ENCODE measurements at places on chromosomes 6 and 20.

DNA sequence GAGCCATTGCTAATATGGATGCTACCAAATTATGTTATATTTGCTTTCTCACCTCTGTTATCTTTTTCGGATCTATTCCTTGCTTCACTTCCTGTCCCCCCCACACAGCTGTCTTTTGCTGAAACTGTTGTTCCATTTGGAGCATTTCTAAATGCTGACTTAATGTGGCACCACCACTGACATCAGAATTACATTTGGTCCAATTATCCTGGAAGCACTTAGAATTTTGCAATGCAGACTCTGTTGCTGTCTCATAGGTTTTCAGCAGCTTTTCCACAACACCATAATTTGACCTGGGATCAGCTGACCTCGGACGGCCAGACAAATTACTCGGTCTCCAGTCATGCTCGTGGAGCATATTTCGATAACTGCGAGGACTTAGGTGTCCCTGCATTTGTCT is 12.8 kb downstream of the KIAA0408 start:
- DNase-seq: no peak

DNA sequence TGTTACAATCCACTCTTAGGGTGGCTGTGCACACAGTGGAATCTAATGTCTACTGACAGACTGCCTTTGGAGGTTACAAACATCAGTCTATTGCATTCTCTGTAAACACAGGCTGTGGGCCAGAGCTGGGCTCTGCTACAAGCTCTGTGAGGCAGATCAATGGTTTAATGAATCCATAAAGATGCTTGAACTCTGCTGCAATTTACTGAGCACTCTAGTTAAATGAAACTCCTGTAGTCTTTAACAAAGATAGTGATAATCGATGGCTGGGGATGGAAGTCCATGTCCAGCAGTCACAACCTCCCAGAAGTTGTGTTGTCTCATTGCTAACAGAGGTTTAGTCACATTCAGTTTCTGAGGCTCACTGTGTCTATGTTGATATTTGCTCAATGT is 50.5 kb downstream of the SOBP start:
- no peak for DNase-seq

DNA sequence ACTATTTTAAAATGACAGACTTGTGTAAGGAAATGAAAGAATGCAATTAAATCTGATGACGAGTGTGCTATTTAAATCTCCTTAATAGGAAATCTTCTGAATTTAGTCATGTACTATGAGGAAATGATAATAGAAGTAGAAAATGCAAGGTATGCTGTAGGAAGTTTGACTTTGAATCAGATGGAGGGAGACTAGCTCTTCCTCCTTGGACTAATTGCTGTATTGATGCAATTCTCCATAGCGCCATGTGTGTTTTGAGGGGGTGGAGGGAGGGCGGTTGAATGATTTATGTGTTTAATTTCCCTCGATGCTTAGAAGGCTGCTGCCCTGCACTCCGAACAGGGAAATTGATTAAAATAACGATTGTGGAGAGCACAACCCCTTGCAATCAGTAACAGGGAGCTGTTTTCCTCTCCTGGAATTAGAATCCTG is 214.4 kb upstream of the PRND start:
- DNase-seq: no peak

DNA sequence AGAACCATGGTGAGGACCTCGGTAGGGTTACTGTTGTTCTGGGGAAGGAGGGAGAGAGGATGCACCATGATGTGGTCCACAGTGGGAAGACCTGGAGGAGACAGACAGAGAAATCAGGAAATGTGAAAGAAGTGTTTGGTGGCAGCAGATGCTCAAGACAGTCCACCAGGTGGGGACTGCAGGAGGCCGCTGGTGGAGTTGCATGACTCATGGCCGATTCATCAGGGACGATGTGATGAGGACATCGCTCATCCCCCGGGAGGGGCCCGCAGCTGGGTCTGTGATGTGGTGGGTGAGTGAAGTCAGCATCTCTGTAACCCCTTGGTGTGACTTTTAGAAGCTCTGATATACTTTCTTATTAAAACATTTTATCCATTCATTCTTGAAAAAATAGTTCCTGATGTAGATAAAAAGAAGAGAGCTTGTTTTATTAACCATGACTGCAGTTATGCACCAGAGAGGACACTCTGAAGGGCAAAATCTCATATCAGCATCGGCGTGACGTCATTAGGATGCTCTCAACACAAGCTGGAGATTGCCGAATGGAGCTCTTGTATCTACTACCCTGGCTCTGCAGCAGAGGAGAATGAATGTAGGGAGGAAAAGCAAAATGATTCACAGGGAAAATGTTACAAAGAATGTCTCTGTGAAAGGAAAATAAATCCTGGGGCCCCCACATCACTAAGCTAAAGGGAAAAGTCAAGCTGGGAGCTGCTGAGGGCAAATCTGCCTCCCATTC is 71.2 kb downstream of the RAMACL start:
- DNase-seq: peak; percentile 22

Measured in stimulated activated CD8-positive, alpha-beta memory T cell treated with anti-CD3 and anti-CD28 coated beads, Interleukin-2, amount 100 ng/mL, for 1 hour (primary cell).